Right ventricle myocardium superior (tissue), 1 donor: ENCODE measurements at places on chromosomes 13 and 19.

- DNase-seq, result no peak
These were observed 807 bp downstream of the PGLYRP1 start for GRCh38 chr19:46022061-46022430.

DNA sequence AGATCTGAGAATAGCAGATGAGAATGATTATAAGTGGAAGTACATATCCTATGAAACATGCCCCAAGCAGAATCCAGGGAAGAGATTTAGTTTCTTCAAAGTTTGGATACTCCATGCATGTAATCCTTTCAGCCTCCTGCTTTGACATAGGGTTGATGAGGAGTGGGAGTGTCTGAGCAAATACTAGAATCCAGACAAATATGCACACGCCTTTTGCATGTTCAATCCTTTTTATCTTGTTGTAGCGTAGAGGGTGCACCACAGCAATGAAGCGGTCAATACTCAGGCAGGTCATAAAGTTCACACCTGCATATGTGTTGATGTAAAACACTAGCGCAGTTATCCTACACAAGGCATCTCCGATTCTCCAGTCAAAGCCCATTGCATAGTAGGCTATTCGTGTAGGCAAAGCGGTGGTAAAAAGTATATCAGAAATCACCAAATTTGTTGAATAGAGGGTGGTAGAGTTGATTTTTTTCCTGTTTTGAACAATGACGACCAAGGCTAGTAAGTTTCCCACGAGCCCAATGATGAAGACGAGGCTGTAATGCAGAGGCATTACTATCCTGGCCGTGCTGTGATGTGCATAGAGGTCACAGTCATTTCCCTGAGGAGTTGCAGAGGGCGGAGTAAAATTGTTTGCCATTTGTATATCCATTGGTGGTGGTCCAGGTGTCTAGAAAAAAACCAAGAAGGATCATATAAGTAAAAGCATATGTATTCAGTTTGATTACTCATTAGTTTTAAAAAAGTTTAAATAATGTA lies 11.5 kb downstream of the GPR183 start:
- no peak for DNase-seq

DNA sequence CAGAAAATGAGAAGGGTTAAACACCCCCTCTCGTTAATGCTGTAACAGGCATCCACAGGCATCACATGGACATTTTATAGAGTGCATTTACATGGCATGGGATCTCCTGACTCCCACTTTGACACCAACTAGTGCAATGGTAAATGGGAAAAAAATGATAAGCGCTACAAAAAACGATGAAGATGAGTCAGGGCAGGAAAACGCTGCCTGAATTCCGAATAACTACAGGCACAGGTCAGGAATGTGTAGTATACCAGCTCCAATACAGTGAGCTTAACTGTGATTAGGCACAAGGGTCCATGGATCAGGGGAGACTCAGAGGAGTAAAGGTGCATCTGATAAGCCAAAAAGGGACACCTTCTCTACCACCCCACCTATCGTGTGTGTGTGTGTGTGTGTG lies 223.6 kb downstream of the FOXO1 start:
- DNase-seq, result no peak

GRCh38 chr13:97221046-97221445 lies 1.1 kb upstream of the MBNL2 start:
- DNase-seq, result no peak
